ENCODE measurements at places on chromosomes 5 and 9.
A peak's percentile ranks its signal among the peaks of the same experiment; 100 is the strongest.

DNA sequence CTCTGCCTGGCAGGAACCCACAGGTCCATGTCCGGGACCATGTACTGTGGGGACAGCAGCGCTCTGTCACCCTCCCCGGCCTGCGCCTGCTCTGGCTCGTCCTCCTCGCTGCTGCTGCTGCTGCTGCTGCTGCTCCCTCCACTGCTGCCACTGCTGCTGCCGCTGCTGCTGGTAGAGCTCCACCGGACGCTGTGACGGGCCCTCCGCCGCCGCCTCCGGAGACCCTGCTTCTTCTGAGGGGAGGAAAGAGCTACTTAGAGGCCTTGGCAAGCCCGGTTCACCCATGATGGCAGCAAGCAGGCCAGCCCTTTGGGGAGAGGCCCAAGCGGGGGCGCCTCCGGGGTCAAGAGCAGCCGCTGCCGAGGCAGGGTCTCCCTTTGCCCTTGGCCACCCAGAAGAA lies 10.0 kb upstream of the CARD9 start:
- DNase-seq: no peak

DNA sequence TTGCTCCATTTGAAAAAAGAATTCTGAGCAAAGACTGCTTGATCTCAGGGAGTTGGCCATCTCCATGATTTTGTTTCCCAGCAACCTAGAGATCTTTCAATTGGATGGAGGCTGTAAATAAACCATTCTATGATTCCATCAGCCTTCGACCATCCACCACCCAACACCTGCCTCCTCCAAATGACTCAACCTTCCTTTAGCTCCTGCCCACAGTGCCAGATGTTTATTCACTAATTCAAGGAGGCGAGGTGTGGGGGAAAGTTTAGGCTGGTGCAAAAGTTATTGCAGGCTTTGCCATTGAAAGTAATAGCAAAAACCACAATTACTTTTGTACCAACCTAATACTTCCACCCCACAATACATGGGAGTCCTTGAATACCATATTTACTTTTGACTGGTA lies 327.5 kb downstream of the CAAP1 start:
- DNase-seq: no peak

DNA sequence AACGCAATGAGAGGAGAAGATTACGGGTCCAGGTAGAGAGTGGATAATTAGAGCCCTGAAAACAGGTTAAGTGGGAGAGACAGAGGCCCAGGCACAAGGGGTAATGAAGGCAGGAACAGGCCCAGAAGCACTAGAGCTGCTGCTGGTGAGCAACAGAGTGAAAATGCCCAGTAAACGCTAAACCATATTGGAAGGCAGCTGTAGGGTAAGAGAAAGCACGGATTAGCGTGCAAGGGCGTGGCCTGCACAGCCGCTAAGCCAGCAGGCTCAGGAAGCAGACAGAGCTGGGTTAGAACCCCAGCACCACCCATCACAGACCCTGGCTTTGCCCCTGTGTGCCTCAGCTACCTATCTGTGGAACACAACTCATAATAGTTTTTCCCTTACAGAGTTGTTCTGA lies 93.2 kb downstream of the PAX5 start:
- DNase-seq: no peak

DNA sequence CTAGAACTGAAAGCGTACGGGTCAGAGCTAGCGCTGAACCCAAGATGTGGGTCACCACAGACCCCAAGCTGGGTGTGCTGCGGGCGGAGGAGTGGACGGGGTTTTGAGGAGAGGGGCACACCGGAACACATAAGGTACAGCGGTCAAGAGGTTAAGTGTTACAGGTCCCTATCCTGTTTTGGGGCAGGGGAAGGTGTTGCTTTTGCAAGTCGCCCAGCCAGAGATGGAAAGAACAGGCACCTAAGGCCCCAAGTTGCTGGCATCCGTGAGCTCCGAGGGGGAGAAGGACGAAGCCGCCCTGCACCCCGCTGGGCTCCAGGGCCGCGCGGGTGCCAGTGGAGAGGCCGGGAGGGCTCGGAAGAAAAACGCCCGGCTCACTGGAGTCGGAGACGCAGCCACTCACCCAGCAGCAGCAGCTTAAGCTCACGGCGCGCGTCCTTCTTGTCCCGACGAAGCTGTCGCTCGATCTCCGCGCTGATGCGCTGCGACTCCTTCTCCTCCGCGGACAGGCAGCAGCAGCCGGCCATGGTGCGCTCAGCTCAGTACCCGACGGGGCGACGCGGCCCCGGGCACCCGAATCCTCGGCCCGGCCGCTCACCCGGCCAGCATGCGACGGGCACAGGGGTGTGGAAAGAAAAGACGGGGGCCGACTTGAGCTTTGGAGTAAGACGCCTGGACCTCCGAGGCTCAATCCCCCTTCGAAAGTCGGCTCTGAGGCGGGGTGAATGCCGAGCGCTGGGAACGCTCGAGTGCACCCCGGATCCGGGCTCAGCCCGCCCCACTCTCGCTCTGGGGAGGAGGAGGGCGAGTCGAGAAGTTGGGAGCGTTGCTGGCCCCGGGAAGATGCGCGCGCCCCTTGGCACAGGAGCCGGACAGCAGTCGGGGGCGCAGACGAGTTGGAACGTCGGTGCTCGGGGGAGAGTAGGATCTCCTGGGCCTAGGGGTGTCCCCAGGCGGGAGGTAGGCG lies 572 bp downstream of the GNA14 start:
- DNase-seq: no peak

- no peak for DNase-seq
Observed at GRCh38 chr5:89097103-89097502, 214.1 kb upstream of the MEF2C start.

- DNase-seq: no peak
Observed at GRCh38 chr9:94534901-94535300, 20.0 kb upstream of the PCAT7 start.

GRCh38 chr5:90472783-90473395 lies 1.7 kb downstream of the MBLAC2 start:
- no peak for DNase-seq

DNA sequence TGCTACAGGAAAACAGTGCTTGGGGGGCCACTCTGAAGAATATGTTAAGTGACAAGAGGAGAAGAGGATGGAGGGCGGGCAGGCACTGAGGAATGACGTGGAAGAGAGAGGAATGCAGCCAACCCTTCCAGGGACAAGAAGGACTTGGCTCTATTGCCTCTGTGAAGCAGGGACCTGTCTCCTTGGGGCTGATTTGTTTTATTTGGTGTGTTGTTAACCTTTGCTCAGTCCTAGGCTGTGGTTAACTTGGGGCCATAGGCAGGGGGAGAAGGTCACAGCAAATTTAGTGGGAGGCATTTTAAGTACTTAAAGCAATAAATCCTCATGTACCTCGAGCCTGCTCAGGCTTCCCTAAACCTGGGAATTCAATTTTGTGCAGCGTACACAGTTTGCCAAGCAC lies 39.9 kb downstream of the KIF4B start:
- no peak for DNase-seq

- DNase-seq: no peak
Observed at GRCh38 chr9:119091074-119091473, 278.2 kb downstream of the BRINP1 start.

GRCh38 chr5:172299916-172300439 lies 16.4 kb upstream of the UBTD2 start:
- DNase-seq: no peak

DNA sequence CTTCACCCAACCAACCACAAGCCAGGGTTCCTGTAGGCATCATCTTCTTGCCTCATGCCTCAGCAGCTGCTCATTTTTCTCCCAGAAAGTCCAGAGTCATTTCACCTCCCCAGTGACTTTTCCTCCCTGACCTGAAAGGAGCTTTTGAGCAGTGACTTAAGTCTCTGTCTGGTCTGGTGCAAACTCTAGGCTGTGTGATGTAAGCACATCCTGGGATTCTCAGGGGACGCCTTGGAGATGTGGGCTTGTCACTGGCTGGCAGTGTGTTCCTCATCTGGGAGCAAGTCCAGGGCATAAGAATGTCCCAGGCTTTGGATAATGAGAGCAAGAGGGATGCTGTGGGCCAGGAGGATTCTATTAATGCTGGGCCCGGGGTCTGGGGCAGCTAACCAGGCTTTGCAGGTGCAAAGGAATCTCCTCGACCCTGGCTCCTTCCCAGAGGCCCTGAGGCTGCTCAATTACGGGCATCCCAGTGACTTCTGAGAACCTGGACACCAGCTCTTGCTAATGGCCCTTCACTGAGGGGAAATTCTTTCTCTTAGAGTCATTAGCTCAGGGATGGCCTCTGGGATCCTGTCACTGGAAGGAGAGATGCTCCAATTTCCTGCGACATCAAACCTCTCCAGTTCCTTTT lies 211.0 kb upstream of the PANK3 start:
- DNase-seq: no peak

DNA sequence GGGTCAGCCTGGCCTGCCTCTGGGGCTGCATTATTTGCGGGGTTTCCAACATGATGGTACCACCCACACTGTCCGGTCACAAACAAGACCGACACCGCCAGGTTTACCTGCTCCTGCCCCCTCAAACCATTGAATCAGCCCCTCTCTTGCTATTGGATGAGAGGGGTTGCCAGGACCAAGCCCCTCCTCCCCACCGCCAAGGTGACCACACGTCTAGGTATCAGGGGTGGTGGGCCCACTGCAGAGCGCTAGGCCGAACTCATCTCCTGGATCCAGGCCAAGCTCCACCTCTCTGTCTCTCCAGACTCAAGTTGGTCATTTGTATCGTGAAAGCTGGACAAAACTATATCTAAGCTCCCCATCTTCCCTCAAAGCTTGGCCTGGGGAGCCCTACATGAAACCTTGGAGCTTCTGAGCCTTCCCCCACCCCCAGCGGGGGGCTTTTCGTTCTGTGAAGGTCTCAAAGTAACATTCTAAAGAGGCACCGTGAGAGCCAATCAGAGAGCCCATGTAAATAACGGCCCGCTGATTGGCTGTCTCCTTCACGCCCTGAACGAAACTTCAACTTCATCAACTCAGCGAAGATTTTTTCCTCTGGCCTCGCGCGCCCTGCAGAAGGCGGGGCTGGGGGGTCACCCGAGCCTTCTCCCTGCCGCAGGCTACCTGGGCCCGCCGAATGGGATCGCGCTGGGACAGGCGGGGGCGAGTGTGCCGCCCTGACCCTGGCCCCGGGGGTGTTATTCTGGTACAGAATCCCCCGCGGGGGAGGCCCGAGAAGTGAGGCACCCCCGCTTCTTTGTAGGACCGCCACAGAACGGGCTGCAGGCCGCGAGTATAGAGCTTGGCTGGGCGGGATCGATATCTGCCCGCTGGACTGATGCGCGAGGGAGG lies 49.6 kb upstream of the PSD2 start:
- peak; percentile 24 for DNase-seq

- DNase-seq: no peak
Observed at GRCh38 chr5:100273846-100274580, 261.2 kb upstream of the FAM174A start.

DNA sequence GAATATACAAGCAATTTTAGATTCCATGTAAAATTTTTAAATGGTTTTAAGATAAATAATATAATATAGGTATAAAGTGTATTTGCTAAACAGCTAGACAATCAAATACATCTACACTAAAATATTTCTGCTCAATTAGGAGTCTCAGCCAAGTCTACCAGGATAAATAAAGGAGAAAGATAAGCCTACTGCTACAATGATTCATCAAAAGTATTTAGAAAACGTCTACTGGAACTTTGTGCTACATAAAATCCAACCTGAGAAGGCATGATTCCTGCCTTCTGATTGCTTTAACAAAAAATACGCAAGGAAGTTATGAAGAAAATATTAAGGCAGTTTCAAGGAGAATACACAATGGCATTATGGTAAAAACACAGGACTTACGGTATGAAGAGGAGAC lies 570.6 kb downstream of the EFNA5 start:
- no peak for DNase-seq

- DNase-seq: no peak
Observed at GRCh38 chr9:38412751-38413150, 11.5 kb downstream of the IGFBPL1 start.

DNA sequence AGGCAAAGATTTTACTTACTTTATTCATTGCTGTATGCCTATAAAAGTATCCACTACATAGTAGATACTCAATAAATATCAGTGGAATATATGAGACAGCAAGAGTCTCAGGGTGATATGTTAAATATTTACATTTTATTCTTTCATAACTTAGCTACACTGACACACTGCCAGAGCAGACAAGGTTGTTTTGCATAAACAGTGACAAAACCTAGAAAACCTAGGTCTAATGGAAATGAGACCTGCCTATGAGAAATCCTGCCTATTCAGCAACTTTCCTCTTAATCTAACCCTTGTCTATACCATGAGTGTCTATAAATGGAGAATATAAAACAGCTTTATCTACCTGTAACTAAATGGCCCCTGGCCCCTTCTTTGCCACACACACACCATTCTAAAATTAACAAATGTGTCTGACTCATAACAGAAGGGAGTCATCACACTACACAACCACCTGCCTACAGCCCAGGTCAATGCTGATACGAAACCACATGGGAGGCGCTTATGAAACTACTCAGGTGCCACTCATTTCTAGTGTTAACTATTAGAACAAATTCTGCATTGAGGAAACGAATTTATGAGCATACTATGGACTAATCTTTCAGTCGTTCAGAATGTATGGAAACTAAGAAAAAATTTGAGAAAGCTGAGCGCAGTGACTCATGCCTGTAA lies 60.3 kb downstream of the UBAP2 start:
- DNase-seq: no peak

- DNase-seq: no peak
Observed at GRCh38 chr5:32942225-32942989, 231.3 kb downstream of the NPR3 start.

- DNase-seq: no peak
Observed at GRCh38 chr9:12510551-12510950, 182.6 kb upstream of the TYRP1 start.

- DNase-seq: no peak
Observed at GRCh38 chr5:113319256-113320053, 115.3 kb downstream of the TSSK1B start.

GRCh38 chr5:72369301-72369700 lies 49.1 kb downstream of the PTCD2 start:
- DNase-seq: no peak

GRCh38 chr5:219460-219863 lies 1.3 kb downstream of the SDHA start:
- DNase-seq: peak; percentile 1

- DNase-seq: peak; percentile 64
Observed at GRCh38 chr9:16671591-16672137, 198.8 kb downstream of the BNC2 start.
